Cardiac septum (tissue), 1 donor: ENCODE measurements at places on chromosomes 6 and 20.
A peak's percentile ranks its signal among the peaks of the same experiment; 100 is the strongest.

DNA sequence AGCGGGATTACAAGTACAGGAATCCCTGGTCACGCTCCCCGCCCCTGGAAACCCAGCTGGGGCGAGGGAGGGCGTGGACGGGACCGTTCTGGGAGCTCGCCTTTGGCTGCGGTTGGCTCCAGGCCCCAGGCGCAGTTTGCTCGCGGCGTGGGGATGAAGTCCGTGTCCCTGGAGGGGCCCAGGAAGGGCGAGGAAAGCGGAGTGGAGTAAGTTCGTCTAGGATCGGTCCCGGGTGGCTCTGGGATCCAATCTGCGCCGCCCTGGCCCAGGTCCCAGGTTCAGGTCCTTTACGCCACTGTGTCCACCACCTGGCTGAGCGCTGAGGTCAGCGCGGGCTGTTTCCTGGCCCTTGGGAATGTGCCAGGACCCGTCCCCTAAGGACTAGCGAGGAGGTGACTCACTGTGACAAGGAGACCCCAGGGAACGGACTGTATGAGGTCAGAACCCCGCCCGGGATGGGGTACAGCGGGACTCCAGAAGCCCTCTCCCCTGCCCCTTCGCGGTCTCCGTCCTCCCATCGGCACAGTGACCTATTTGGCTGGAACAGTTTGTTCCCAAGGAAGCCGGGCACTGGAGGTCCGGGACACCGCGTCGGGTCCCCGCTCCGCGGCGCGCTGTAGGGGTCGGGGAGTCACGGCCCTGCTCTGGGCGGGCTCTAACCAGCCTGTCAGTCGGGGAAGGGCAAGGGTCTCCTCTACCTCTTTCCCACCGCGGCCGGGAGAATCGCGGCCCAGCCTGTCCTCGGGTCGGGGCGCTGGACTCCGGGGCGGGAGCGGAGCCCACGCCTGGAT lies 724 bp downstream of the CDKN1A start:
- peak; percentile 82 for DNase-seq

- no peak for DNase-seq
These were observed 37.8 kb upstream of the EYA4 start for GRCh38 chr6:133203344-133203697.

DNA sequence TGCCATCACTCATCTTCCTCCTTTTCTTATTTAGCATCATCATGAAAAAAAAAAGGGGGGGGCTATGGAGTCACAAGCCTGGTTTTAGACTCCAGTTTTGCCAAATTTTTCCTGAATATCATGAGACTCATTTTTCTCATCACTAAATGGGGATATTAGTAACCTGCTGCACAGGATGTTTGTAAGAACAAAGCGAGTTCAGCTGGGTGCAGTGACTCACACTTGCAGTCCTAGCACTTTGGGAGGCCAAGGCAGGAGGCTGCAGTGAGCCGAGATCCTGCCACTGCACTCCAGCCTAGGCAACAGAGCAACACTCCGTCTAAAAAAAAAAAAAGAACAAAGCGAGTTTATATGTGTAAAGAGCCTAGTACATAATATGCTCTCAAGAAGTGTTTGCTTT lies 82.8 kb downstream of the TFAP2A start:
- no peak for DNase-seq

DNA sequence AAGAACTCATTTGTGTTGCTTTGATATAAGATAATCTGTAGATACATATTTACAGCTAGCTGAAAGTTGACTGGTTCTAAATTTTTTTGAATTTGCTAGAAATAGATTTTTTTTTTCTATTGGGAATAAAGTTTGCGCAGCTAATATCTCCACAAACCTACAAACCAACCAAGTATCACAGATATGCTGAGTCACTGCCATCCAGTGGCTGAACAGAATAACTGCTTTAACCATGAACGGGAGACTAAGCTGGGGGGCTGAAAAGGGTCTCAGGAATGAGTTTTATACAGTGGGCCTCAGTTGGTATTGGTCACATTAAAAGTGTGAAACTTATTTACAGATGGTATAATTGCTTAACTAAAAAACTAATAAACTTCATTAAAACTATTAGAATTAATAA lies 326.7 kb upstream of the CNR1 start:
- DNase-seq = no peak

DNA sequence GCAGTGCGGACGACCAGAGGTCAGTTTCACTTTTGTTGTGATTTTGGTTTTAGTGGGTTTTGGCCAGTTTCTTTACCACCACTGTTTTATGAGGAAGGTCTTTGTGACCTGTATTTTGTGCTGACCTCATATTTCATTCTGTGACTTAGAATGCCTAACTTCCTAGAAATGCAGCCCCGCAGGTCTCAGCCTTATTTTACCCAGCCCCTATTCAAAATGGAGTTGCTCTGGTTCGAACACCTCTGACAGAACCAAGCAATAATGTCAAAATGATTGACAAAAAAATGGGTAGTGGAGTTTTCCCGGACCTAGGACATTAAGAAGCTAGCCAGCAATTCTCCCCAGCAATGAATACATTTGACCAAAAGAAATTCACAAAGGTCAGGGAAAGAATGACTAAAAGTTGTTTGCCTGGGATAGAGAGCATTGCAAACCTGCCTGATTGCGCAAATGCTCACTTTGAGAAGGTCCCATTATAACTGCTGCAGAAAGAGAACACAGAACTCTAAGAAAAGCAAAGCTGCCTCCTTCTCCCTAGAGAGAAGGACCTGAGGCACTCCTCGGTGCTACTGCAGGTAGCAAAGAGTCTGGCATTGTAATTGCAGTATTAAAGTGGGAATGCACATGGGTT lies 288.8 kb downstream of the ADGB start:
- DNase-seq = no peak

GRCh38 chr6:32462609-32463008 lies 22.9 kb downstream of the HLA-DRA start:
- no peak for DNase-seq

- DNase-seq = no peak
These were observed 8.7 kb downstream of the MAFB start for GRCh38 chr20:40680161-40680959.

DNA sequence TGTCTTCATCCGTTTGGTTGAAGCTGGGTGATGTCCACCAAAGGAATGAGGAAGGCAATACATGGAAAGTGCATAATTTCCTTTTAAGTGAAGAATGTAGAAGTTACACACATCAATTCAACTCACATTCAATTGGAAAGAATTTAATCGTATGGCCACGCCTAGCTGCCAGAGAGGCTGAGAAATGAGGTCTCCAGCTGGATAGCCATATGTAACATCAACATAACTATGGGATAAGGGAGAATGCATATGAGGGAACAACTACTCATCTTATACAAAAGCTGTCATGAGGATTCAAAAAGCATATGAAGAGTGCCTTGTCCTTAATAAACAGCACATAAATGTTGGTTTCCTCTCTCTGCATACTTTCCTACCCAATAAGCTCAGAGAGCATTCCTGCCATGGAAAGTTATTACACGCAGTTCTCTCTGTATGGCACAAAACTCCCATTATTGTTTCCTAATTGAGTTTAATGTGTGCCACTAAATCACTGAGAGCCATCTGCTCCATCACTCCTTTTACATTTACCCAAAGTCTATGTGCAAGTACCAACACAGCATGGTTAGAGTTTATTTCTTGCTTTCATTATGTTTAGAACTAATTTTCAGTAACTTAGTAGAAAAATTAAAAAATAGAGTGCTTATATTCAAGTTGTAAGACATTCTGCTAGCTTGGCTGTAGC lies 21.4 kb upstream of the TFAP2D start:
- DNase-seq = no peak

DNA sequence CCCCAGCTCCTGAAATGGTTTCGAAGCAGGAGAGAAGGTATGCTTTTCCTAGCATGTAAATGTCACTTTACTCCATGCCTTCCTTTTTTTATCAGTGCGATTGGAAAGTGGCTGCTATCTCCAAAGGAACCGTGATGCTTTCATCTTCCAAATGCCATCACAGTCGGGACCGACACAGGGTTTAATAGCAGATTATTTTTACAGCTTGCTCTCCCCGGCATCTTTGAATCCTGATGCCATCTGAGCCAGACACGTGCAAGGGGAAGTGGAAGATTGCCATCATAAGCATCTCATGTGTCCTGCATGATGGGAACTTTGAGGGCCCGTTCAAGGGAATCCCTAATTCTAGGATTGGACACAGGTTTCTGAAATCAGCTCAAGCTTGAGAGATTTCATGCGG lies 253.4 kb upstream of the KCNG1 start:
- no peak for DNase-seq

DNA sequence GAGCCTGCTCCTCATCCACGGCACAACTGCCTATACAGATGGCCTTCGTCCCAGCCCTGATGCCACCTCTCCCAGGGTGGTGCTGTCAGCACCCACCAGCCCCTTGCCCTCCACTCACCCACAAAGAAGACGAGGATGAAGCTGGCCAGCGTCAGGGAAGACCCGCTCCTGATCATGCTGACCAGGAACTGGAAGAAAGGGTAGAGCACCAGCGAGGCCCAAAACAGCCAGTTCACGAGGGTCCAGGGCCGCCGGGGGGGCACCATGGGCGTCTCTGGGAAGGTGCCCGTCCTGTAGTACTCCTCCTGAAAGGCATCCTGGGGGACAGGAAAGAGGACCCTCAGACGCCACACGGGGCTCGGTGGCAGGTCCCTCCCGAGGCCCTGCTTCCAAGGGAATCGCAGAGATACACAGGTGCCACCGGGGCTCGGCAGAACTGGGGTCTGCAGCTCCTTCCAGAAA lies 134.5 kb downstream of the AGPAT4 start:
- peak; percentile 61 for DNase-seq

GRCh38 chr6:100575921-100576320 lies 111.2 kb upstream of the SIM1 start:
- DNase-seq = no peak

DNA sequence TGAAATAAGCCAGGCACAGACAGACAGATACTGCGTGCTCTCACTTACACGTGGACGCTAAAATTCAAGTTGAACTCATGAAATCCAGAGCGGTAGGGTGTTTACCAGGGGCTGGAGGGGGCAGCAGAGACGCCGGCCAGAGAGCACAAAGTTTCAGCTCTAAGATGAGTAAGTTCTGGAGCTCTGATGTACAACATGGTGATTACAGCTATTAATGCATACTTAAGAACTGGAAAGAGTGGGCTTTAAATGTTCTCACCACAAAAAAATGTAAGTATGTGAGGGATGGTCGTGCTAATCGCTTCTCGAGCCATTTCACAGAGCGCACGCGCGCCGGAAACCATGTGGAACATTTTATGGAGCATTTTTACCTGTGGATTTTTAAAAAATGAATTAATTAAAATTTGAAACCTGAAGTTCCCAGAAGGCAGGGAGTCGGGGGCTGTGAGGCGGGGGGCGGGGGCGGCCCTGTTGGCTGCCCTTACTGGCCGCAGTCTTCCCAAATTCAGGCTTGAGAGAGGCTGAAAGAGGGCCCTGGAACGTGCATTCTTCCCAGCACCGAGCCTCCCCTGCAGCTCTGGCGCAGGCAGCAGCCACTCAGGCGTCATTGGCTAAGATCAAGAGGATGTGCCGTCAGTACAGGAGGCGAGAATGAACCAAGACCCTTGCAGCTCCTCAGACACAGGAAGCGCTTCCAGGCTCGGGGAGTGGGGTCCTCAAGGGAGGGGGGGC lies 8.5 kb upstream of the SLCO4A1 start:
- DNase-seq = no peak

DNA sequence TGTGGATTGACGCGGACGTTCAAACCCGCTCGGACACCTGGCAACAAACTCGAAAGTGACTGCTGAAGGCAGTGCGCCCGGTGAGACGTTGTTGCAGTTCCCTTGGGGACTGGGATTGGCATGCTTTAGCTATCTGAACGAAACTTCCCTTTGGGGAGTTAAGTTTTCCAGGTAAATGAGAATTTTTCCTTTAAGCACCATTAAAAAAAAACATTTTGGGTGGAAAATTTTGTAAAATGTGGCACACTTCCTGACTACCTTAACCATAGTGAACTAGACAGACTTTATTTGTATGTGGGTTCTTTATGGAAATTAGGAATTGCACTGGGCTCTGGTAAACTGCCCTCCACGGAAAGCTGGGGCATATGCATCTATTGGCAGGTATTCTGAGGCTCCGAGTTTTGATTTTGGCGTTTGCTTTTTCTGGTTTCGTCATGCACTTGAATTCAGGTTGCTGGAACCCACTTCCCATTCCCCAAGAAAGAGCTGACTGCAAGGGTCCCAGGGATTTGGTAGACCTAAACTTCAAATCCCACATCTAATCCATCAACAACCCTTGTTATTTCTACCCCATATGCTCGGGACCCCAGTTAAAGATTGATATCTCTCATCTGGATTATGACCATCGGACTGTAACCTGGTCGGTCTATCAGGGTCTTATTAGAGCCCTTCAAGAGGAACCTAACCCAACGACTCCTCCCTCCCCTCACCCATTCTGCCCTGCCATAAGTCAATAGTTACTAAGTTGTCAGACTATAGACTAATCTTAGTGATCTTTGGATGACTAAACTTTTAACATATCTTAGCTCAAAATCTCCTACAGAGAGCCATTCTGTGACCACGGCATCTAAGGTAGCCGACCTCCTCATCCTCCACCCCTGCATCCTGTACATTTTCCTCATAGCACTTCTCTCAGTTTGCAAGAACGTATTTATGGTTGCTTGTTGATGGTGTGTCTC lies 800 bp upstream of the DYNLT1 start:
- no peak for DNase-seq

DNA sequence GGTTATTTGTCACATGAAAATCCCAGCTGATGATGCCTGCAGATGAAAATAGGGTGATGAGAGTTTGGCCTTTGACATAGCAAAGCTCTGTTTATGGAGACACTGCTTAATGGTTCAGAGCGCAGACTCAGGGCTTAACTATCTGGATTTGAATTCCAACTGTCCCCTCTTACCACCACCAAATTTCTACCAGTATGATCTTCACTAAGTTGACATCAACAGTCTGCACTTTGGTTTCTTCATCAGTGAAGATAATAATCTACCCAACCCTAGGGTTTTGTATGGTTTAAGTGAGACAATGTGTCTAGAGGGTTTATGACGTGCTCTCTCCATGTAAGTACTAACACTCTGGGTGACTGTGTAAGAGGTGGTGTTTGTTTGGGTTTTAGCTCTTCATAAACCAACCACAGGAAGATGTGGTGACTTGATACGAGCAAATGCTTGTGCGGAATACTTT lies 151.4 kb upstream of the TNFAIP3 start:
- DNase-seq = no peak

DNA sequence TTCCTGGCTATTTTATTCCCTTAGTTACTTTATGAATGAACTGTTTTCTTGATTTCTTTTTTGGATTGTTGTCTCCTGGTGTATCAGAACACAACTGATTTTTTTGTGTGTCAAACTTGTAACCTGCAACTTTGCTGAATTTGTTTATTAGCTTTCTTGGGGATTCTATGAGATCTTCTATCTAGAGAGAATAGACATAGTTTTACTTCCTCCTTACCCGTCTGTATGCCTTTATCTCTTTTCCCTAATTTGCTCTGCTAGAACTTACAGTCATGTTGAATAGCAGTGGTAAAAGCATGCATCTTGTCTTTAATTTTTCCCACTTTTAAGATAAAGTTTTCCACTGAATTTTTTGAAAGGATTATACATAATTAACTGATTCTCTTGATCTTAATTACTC lies 13.2 kb downstream of the RNF146 start:
- no peak for DNase-seq
